Foreskin keratinocyte (primary cell): ENCODE measurements at places on chromosomes 6 and 20. TPM values are rescaled to one million over a fixed set of nuclear protein-coding genes. Genes with fewer than 3 reads are reported as not detected.

Gene CST4
- not detected in 2 replicates for total RNA-seq

Gene SIM1
- total RNA-seq: not detected in 2 replicates

Gene RFX6
- not detected in 2 replicates for total RNA-seq

Gene SLC17A3
- total RNA-seq: not detected in 2 replicates

Gene RNASET2
- total RNA-seq: 14.3 and 14.5 TPM in 2 replicates

Gene MPC1
- 22.8 and 28.9 TPM in 2 replicates for total RNA-seq

Gene CDH26
- total RNA-seq: 1.1 and 1.2 TPM in 2 replicates

Gene PTCRA
- total RNA-seq: not detected in 2 replicates

Gene FLOT1
- 50.0 and 62.6 TPM in 2 replicates for total RNA-seq

Gene ABHD16B
- total RNA-seq: not detected in 2 replicates

Gene CEP85L
- 5.2 and 5.3 TPM in 2 replicates for total RNA-seq

Gene PI3
- total RNA-seq: 7.1 and 10.8 TPM in 2 replicates

Gene MUCL3
- not detected in 2 replicates for total RNA-seq

Gene TRIM39
- 9.3 and 9.5 TPM in 2 replicates for total RNA-seq

Gene KCNK16
- not detected in 2 replicates for total RNA-seq

Gene TRAPPC3L
- 0.07 and 0.20 TPM in 2 replicates for total RNA-seq

Gene PRSS16
- 3.8 and 5.1 TPM in 2 replicates for total RNA-seq

Gene GMPR
- total RNA-seq: 0.32 and 0.37 TPM in 2 replicates

Gene PPIL6
- total RNA-seq: 0.46 and 0.71 TPM in 2 replicates

Gene LY6G5C
- total RNA-seq: 0.53 and 1.1 TPM in 2 replicates
